Stimulated activated CD4-positive, alpha-beta T cell treated with anti-CD3 and anti-CD28 coated beads, Interleukin-15, amount 100 ng/mL, for 24 hours (primary cell): ENCODE measurements at places on chromosomes 4 and X.

DNA sequence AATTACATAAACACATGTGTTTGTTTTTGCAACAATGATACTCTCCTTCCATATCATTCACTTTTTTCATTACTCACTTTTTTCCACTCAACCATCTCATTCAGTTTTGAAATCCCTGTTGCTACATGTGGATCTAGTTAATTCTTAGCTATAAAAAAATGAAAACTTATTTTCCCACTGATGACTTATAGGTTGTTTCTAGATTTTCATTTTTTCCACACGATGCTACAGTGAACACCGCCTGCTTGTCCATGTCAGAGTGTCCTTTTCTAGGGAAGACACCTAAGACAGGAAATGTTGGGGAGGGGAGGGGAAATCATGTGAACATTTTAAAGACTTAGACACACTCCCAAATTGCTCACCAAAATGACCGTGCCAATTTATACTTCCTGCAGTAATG, 70.2 kb downstream of the SUPT20HL2 start:
- DNase-seq, result no peak

- DNase-seq, result no peak
Measured at GRCh38 chrX:24528605-24529004, 63.5 kb downstream of the PDK3 start.

GRCh38 chr4:137531168-137531985, 917 bp downstream of the PCDH18 start:
- DNase-seq, result no peak

GRCh38 chr4:107243141-107243781, 207.1 kb upstream of the DKK2 start:
- no peak for DNase-seq

- no peak for DNase-seq
Measured at GRCh38 chr4:1830642-1831228, 25.2 kb downstream of the LETM1 start.

DNA sequence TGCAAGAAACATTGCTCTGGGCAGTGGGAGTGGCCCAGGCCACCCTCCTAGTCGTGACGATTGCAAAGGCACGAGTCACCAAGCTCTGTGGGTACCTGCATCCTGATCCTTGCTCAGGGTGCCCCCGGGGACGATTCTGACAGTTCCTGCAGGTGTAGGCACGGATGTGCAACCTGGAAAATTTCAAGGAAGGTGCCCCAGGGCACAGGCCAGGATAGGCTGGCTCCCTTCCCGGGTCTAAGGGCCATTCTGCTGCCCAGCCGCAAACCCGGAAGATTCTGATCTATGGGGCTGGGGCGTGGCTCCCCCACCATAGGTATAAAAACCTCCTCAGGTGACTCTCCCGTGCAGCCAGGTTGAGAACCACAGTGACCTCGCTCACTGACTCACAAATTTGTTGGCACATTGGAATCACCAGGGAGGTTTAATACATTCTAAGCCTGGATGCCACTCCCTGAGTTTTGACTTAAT, 228.5 kb downstream of the PTTG2 start:
- DNase-seq, result no peak

DNA sequence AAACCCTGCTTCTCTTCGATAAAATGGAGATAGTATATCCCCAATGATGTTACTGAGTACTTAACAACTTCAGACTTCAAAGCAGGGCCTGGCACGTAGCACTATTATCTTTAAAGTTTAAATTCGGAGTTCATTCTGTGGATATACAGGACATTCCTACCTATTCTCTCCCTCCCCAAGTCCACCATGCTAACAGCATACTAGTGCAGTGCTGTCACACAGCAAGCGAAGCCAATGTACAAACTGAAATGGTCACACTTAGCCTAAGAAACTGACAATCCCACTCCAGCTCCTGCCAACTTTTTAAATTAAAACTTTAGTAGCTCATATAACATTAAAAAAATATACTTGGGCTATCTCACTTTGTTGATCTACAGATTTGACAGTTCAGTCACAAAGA, 1.2 kb upstream of the DNAJB14 start:
- DNase-seq, result no peak

DNA sequence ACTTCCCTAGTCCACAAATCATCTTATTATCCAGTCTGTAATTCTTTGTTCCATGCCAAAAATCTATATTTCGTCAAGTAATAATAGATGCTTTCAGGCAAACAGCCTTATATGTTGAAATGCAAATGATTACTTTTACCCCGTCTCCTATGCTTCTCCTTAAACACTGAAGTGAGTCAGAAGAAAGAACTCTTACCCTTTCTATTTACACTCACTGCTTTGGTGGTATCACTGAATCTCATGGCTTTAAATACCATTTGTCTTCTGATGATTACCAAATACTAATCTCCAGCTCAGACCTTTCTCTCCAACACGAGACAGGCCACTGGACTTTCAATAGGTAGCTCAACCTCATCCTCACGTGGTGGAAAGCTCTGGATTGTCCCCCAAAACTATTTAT, 558.1 kb downstream of the IL1RAPL1 start:
- DNase-seq, result no peak

DNA sequence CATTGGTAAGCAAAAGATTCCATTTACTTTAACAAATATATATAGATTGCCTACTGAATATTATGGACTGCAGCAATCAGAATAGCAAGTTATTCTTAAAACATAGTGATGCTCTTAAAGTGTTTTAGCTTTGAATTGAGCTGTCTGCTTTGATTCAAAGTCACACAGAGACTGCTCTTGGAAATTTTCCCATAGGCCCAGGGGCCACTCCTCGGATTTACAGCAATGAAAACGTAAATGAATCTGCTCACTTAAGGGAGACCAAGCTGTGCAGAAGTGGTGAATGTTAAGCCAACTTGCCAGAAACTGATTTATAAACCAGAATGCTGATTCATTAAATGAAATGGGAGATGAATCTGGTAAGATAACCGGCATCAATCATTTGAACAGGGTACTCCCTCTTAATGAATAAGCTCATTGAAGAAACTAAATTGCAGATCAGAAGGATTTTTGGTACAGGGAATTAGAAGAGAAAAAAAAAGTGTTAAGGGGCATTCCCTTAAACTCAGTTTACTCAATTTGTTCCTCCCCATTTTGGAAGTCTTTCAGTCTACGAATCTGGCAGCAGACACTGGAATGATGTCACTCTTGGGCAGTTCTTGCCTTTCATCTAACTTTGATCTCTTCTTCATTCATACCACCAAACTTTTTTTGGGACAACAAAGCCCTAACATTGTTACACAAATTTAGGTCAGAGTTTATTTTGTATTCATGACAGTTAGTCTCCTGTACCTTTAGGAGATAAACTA, 363.3 kb upstream of the MAGEB2 start:
- no peak for DNase-seq

- no peak for DNase-seq
Measured at GRCh38 chrX:3501833-3502535, 155.5 kb upstream of the MXRA5 start.

DNA sequence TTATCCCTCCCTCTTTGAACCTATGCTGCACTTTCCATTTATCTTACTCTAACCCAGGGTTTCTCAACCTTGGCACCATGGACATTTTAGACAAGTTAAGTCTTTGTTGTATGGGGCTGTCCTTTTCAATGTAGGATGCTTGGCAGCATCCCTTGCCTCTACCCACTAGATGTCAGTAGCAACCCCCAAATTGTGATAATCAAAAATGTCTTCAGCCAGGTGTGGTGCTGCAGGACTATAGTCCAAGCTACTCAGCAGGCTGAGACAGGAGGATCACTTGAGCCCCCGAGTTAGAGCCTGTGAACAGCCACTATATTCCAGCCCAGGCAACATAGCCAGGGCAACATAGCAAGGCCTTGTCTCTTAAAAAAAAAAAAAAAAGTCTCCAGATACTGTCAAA, 7.0 kb downstream of the LRCH2 start:
- DNase-seq, result no peak

- DNase-seq, result no peak
Measured at GRCh38 chr4:185033950-185034349, 15.7 kb downstream of the HELT start.

DNA sequence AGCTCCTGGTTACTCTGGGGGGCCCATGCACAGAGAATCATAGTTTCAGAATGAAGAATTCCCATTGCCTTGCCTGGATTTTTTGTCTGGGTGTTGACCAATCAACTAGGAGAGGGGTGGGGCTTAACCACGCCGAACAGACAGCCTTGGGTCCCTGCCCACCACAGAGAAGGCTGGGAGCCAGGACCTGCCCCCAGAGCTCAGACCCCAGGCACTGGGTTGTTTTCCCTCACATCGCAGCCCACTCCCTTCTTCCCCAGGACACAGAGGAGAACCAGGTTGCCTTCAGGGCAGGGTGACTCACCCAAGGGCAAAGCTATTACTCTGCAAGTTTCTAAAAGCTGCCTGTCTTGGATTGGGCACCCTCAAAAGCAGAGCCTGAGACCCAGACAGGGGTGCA, 23.3 kb upstream of the CRMP1 start:
- DNase-seq, result no peak

- DNase-seq, result no peak
Measured at GRCh38 chr4:79578606-79579005, 170.6 kb upstream of the GK2 start.

GRCh38 chr4:10998846-10999245, 314.3 kb upstream of the CLNK start:
- DNase-seq, result no peak

DNA sequence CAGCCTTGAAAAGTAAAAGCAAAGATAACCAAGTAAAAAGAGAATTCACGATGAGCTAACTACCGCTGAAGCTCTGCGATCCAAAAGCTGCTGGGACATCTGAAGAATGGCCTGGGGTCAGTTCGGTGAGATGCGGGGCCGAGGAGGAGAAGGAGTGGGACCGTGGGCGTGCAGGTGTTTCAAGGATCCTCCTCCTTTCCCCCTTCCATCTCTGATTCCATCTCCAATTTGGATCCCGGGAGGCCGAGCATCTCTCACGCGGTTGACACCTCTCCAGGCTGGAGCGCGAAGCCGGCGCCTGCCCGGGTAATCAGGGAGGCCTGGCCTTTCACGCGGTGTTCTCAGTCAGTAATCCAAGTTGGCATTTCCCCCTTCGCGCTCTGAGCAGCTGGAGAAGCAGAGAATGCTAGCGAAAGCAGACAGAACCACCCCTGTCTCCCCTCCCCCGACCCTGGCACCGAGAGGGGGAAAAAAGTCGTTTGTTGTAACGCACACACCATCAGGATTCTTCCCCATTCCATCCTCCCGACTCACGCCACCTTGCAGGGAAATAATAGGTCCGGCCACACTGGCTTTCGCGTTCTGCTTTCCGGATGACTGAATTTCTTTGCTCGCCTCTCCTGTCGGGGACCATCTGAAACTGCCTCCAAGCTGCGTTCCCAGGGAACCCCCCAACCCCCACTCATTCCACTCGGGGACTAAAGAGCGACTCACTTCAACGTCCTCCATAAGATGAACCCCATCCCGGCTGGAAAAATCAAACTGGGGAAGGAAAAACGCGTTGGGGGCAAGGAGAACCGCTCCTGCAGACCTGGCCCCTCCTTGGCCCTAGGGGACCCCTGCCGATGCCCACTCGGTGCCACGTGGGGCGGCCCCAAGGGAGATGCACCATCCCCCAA, 6.5 kb downstream of the NEUROG2 start:
- no peak for DNase-seq
